ENCODE measurements at places on chromosomes 13 and 19.

DNA sequence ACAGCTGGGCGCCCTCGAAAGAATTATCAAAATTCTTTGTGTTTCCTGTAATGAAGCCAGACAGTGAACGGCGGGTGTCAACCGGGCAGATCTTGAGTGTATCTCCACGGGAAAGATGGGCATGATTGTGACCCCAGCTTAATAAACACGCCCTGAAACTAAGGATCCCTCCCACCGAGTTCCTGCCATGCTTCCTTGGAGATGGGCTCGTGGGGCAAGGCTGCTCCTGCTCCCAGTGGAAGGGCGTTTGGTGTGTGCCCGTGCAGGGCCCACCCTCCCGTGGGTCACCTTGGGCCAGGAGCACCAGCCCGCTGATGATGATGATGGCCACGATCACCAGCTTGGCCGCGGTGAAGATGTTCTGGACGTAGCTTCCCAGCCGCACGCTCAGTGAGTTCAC lies 7.4 kb downstream of the SLC7A9 start:
- DNase-seq, result no peak

- DNase-seq, result no peak
Observed at GRCh38 chr13:30676672-30677071, 58.7 kb upstream of the ALOX5AP start.

- DNase-seq, result no peak
Observed at GRCh38 chr13:67063036-67063435, 167.1 kb downstream of the PCDH9 start.

DNA sequence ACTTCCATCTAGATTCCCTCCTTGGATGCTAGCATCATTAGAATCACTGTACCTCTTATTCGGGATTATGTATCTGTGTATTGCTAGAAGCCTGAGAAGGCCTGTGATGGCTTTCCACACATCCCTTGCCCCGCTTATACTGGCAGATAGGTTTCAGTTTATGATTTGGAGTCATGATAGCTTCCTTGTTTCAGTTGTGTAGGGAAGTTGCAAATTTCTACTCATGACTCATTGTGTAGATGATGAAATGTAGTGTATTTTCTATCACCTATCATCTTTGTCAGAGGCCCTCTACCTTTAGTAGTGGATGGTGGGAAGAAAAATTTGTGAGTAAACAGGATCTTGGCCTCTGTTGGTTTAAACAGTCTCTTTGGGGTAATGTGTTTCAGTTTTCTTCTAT lies 165.2 kb downstream of the GGACT start:
- DNase-seq, result no peak

DNA sequence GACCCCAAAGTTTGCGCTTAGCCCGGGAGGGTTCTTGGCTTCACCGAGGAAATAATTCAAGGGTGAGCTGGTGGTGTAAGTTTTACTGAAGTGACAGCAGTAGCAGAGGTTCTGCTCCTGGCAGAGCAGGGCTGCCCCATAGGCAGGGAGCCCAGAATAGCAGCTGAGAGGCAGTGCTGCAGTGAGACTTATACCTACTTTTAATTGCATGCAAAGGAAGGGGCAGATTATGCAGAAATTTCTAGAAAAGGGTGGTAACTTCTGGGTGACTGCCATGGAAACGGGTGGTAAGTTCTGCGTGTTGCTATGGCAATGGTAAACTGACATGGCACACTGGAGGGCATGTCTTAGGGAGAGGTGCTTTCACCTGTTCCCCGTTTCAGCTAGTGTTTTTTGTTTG lies 17.5 kb upstream of the CAMSAP3 start:
- DNase-seq, result no peak

DNA sequence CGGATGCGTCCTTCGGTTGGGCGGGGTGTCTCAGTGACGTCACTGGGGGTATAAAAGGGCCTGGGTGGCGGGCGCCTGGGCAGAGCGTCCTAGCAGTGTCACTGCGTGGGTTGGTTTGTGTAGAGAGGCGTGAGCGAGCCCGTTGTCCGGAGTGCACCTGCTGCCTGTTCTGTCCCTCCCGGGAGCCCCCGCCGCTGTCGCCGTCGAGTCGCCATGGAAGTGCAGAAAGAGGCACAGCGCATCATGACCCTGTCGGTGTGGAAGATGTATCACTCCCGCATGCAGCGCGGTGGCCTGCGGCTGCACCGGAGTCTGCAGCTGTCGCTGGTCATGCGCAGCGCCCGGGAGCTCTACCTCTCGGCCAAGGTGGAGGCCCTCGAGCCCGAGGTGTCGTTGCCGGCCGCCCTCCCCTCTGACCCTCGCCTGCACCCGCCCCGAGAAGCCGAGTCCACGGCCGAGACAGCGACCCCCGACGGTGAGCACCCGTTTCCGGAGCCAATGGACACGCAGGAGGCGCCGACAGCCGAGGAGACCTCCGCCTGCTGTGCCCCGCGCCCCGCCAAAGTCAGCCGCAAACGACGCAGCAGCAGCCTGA lies 2.9 kb downstream of the IER2 start:
- DNase-seq, result peak; percentile 97

DNA sequence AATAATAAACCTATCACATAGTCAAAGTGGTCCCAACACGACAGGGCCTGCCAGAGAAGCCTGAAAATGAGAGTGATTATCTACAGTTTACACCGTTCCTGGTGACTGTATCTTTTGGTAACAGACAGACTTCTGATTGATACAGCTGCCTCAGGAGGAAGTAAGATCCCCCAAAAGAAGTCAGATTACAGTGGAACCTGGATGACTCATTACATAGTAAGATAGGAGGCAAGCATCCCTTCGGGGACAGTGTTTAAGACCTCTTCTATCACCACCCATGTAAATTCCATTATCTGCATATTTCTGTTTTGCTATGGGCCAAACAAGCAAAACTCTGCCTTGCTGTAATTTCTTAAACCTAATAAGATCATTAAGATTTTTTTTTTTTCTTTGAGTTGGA lies 44.0 kb upstream of the FLT1 start:
- DNase-seq, result no peak

DNA sequence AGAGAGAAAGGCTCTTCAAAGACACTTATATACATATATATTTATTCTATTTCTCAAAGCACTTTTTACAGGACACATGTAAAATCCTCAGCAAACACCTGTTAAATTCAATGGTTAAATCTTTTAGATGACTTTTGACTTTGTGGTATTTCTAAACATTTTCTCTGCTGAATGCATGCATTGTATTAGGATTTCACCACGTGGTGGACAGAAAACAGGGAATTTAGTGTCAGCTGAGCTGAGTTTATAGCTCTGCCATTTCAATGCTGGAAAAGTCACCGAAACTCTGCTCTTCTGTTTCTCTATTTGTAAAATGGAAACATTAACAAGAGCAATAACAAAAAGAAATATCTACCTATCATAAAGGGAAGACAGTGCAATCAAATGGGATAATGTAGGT lies 375.6 kb downstream of the ENOX1 start:
- no peak for DNase-seq

- no peak for DNase-seq
Observed at GRCh38 chr19:15045506-15045905, 3.8 kb upstream of the CASP14 start.

- no peak for DNase-seq
Observed at GRCh38 chr13:110396913-110397381, 89.9 kb downstream of the COL4A2 start.

DNA sequence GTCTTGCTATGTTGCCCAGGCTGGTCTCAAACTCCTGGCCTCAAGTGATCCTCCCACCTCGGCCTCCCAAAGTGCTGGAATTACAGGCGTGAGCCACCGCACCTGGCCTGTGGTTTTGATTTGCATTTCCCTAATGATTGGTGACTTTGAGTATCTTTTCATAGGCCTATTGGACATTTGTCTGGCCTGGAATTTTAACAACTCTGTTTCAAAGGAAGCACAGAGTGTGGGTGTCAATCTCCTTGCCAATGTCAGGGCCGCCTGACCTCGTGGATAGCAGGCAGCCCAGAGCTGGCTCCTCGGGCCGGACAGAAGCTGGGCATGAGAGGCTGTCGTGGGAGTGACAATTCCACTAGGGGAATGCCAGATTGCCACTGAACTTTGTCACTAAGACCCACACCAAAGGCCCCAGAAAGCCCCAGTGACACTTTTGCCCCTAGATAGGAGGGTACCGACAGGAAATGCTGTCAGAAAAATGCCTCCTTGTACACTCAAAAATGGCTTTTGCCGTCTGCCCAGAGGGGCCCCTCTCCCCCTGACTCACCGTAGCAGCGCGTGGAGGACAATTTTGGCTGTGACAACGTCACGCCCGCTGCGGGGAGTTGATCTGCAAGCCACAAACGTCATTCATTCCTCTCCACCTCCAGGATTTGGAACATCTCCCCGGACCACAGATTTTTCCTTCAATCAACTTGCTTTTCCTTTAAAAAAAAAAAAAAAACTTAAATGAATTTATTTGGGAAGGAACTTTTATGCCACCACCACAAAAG lies 11.7 kb upstream of the ADGRE5 start:
- no peak for DNase-seq

GRCh38 chr19:6737873-6738786 lies 750 bp upstream of the GPR108 start:
- DNase-seq, result peak; percentile 97

DNA sequence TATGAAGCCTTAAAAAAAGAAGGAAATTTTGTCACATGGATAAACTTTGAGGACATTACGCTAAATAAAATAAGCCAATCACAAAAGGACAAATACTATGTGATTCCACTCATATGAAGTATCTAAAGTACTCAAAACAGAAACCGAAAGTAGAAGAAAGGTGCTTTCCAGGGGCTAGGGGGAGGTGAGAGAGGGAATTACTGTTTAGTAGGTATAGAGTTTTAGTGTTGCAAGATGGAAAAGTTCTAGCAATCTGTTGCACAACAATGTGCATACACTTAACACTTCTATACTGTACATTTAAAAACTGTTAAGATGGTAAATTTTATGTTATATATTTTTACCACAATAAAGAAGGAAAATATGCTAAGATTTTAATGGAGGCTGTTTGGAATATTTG lies 83.0 kb downstream of the POLR1D start:
- DNase-seq, result no peak

GRCh38 chr19:14150770-14151661 lies 14.6 kb upstream of the ASF1B start:
- no peak for DNase-seq

DNA sequence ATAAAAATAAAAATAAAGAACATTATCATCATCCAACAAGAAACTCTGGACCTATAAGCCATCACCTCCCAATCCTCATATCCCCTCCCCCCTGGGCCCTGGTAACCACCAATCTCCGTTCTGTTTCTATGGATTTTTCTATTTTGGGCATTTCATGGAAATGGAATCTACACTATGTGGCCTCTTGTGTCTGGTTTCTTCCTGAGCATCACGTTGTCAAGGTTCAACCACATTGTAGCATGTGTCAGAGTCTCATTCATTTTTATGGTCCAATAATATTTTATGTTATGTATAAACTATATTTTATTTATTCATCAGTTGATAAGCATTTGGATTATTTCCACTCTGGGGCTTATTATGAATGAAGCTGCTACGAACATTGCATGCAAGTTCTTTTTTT lies 26.9 kb downstream of the SULT2B1 start:
- no peak for DNase-seq

GRCh38 chr13:60642552-60642951 lies 245.5 kb downstream of the TDRD3 start:
- no peak for DNase-seq

DNA sequence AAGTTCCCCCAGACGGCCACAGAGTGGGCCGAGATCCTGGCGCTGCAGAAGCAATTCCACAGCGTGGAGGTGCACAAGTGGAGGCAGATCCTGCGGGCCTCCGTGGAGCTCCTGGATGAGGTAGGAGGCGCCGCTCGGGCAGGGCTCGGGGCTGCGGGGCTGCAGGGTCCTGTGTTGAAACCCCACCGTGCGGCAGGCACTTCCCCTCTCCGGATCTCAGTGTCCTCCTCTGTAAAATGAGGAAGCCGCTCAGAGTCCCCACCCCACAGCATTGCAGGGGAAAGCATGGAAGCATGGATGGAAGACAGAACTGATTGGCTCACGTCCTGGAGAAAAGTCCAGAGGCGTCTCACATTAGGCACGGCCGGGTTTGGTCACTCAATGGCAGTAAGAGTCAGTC lies 6.8 kb upstream of the SCN1B start:
- DNase-seq, result no peak

- DNase-seq, result no peak
Observed at GRCh38 chr19:18290302-18291018, 9.0 kb upstream of the JUND start.

GRCh38 chr19:3098515-3099346 lies 4.6 kb downstream of the GNA11 start:
- DNase-seq, result peak; percentile 68

GRCh38 chr13:101917833-101918661 lies 465.6 kb downstream of the ITGBL1 start:
- no peak for DNase-seq

DNA sequence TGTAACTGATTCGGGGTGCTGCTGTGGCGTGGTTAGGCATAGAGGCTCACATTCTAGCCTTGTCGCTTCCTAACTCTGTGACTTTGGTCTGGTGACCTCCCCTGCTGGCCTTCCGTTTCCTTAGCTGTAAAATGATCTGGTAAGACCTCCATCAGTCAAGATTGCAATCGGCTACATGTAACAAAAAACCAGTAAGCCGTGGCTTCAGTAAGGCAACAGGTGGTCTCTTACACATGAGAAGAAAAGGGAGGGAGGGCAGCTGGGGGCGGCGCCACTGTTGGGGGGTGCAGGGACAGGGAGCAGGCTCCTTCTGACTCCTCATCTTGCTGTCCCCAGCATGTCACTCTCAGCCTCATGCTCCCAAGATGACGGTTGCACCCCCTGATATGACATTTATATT lies 148.0 kb downstream of the SIPA1L3 start:
- DNase-seq, result no peak

GRCh38 chr19:16366433-16367260 lies 42.0 kb downstream of the KLF2 start:
- DNase-seq, result no peak

GRCh38 chr13:22936228-22936627 lies 244.6 kb upstream of the SGCG start:
- no peak for DNase-seq

DNA sequence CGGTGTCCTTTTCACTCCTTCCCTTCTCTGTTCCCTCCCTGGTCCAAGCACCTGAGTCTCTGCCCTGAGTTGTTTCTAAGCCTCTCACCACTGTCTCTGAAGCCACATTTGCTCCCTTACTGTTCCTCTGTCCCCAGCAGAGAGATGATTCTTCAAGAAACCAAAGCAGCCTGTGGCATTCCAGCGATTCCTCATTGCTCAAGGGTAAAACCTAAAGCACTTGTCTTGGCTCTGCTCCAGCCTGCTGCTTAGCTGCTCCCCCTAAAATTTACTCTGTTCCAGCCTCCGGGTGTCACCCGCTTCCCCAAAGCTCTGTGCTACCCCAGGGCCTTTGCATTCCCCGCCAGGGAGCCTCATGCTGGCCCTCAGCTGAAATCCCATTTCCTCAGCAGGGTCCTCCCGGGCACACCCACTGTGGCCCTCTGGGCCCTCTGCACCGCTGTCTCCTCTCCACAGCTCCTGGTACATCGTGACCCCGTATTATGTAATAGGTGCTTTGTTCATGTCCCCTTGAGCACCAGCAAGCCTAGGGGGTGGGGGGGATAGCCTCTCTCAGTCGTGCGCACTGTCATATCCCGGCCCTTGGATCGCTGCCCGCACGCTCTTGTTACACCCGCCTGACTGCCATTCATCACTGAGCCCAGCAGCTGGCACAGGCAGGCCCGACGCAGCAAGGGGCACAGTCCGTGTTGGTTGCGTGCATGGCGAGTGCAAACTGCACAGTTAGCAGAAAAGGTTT lies 15.8 kb downstream of the TECR start:
- peak; percentile 94 for DNase-seq
